ENCODE measurements at places on chromosomes 12 and 14.

DNA sequence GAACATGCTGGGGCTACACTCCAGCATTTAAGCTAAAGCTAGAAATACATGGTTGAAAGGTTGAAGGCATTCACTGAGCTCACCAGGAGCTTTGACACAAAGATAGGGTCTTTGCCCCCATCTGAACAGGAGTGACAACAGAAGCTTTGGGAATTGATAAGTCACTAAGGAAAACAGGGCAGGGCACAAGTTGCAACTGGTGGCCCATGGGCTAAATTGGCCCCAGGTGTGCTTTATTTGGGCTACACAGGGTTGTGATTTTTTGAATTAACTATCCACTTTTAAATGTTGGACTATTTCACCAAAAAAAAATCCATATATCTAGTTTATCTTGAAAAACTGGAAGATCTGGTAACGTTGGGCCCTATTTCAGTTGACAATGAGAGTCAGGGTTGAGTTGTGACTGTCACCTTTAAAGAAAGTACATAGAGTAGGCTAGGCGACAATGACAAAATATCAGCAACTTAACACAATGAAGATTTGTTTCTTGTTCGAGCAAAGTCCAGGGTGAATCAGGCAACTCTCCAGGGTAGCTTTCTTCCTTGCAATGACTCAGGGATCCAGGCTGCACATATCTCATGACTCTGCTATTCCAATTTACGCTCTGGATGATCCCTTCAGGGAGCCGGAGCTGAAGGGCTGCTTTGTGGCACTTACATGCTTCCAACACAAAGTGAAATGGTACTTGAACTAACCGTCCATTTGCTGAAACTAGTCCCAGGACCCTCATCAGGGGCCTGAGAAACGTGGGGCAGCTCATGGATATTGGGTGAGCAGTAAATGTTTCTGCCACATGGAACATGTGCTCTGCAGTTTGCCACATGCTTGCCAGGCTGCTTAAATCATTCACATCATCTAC is 13.3 kb upstream of the EIF4B start:
- DNase-seq, result no peak

DNA sequence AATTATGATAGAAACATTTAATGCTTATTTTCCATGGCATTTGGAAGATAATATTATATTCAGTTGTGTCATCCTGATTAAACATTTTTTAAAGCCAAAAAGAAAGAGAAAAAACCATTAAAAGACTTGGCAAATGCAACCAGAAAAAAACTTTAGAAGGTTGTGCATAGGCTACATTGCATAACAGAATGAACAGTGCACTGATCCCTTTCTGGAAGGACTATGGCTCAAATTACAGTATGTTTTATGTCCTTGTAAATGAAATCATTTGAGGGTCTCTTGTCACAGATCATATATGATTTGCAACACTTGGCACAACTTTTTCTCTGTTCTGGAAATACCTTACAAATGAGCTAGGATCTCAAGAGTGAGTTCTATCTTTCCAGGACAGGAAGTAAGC is 275.2 kb upstream of the FLRT2 start:
- DNase-seq, result no peak

DNA sequence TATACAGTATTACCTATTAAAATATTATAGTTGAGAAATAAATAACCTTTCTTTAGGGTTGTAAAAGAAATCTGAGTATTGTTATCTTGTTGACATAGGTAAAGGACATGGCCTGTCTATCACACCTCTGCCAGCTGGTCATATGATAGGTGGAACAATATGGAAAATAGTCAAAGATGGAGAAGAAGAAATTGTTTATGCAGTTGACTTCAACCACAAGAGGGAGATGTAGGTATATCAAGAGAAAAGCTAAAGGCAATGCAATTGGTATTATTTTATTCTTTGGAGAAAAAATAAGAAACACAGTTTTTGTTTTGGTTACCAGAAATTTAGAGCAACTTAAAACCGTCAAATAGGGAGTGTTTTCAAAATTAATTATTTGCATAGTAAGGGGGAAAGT is 13.5 kb downstream of the CPSF2 start:
- no peak for DNase-seq

- DNase-seq, result no peak
These were observed 3.1 kb upstream of the BORCS5 start for GRCh38 chr12:12353807-12354206.

GRCh38 chr12:111581434-111582132 is 17.5 kb downstream of the ATXN2 start:
- no peak for DNase-seq

DNA sequence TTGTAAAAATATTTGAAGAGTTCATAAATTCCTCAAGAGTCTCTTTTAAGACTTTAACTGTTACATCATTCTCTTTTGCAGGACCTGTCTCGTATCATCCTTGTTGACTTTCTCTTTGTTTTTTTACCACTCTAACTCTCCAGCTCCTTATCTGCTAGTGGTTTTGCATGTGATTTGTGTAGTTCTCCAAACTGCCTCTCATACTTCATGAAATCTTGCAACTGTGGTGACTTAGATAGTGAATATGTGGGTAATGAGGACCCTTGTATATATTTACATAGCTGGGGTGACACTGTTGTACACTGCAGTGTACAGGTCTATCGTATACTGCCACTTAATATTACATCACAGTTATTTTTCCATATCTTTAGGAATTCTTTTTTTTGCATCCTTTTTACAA is 40.2 kb upstream of the EMP1 start:
- no peak for DNase-seq

- DNase-seq, result no peak
These were observed 33.8 kb downstream of the MMAB start for GRCh38 chr12:109539508-109539907.

DNA sequence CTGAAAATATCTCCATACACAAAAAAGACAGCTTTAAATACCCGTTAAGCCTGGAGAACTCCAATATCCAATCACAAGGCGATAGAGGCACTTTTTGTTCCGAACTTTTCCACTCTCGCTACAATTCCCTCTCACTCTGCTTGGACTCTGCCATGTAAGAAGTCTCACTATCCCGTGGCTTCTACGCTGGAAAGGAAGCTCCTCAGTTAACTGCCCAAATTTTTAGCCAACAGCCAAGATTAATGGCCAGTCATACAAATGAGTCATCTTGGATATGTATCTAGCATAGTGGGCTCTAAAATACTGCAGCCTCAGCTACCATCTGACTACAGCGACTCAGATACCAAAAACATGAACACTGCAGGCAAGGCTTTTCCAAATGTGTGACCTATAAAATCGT is 45.5 kb upstream of the RERGL start:
- DNase-seq, result no peak

GRCh38 chr14:51396222-51396815 is 156.3 kb downstream of the TMX1 start:
- no peak for DNase-seq

DNA sequence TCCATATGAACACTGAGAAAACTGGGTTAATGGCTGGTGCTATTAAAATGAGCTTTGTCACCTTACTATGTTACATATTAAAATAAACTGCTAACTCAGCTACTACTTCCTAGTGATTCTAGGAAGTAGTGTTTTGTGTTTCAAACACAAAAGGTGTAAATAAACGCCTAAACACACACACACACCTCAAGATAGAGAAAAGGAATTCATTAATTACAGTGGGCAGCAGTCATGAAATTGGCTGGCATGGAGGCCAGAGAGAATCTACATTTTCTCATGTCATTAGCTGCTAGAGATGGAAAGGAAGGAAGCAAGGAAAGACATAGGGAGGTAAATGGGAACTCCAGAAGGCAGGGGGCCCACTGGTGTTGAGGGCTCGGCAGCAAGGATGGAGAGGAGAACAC is 787 bp upstream of the PRMT5 start:
- DNase-seq, result no peak

- DNase-seq, result no peak
These were observed 908.6 kb upstream of the MDGA2 start for GRCh38 chr14:48584031-48584430.

GRCh38 chr12:68867606-68868005 is 59.6 kb downstream of the MDM2 start:
- no peak for DNase-seq

DNA sequence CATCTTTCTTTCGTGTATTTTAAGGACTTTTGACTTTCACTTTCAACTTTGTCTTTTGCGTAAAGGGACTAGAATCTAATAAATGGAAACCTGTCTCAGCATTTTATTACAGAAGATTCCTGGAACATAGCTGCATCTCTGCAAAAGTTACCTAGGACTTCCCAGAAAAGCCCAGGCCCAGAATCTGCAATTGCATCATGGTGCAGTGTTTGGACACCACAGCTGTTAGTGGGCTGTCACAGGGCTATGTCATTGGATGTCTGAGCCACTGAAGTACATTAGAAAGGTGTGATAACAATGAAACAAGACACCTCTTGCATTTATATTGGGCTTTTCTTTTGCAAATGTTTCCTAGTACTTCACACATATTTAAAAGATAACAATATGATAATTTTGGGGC is 199.9 kb upstream of the IGF1 start:
- no peak for DNase-seq

- no peak for DNase-seq
These were observed 51.3 kb downstream of the KCNA5 start for GRCh38 chr12:5094986-5095385.

DNA sequence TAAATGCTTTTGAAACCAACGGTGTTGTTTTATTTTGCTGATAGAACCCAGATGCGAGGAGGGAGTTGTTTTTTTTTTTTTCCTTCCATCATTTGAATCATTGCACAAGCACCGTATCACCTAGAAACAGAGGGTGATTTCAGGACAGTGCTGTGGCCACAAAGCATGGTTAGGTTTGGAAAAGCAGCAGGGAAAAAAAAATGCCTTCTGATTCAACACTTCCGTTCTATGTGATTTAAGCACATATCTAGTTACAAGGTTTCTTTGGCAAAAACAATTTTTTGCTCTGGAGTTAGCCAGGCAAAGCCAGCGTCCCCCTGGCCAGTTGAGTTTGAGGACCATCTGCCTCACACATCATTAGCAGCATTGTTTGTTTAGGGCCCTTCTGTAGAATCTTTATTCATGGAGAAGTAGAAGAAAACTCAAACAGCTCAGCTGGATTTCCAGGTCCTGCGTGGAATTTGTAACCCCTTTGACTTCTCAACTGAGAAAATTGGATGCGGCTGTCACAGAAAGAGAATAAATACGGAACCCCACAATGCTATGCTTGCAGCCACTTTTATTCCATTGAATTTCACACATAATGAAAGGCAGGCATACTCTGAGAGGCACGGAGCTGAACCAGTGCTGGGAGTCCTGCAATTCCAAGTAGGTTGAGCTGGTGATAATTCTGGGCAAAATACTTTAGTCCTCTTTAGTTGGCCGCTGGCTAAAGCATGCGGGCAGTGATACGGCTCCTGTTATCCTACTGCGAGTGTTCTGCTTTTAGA is 17.0 kb upstream of the WNT5B start:
- no peak for DNase-seq

GRCh38 chr14:34628681-34629135 is 1.2 kb downstream of the SNX6 start:
- no peak for DNase-seq

DNA sequence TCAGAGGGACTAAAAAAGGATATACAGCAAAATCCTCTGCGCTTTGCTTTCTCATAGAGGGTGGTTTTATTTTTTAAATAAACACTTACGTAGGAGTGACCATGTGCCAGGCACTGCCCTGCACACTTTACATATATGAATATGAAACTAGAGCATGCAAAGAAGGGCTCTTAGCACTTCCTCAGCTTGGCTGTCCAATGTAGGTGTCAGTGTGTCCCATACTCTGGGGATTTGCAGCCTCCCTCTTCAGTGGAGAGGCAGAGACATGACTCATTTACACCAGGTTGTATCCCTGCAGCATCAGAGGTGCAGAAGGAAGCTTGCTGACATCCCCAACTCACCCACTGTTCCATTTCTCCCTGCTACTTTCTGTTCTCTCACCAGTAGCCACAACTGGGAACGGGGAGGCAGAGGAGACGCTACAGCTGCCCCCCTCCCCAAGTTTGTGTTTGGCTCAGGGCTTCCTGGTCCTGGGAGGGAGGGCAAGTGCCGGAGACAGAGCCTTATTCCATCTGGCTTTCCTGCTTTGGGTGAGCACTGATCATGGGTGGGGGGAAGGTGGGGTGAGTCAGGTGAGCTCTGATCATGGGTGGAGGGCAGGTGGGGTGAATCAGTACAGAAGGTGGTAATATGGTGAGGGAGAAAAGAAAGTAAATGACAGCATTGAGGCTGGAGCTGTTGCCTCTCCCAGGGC is 4.9 kb upstream of the KRT5 start:
- DNase-seq, result no peak

- DNase-seq, result no peak
These were observed 722 bp downstream of the FAM234B start for GRCh38 chr12:13044906-13045299.

DNA sequence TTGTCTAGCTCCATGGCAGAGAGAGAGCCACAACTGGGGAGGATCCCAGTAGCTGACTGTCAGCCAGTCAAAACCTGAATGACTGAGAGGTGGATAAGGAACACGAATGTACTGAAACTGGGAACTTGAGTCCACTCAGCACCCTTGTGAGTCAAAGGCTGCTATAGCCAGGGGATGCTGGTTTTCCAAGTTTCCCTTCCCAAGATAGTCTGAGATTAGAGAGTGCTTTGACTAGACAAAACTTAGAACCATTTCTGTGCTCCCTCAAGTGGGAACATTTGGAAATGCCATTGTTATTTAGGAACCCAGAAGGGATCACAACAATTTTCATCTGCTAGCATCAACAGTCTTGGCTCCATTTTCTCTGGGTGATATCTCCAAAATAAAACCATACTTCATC is 4.0 kb downstream of the PRKAG1 start:
- DNase-seq, result no peak

DNA sequence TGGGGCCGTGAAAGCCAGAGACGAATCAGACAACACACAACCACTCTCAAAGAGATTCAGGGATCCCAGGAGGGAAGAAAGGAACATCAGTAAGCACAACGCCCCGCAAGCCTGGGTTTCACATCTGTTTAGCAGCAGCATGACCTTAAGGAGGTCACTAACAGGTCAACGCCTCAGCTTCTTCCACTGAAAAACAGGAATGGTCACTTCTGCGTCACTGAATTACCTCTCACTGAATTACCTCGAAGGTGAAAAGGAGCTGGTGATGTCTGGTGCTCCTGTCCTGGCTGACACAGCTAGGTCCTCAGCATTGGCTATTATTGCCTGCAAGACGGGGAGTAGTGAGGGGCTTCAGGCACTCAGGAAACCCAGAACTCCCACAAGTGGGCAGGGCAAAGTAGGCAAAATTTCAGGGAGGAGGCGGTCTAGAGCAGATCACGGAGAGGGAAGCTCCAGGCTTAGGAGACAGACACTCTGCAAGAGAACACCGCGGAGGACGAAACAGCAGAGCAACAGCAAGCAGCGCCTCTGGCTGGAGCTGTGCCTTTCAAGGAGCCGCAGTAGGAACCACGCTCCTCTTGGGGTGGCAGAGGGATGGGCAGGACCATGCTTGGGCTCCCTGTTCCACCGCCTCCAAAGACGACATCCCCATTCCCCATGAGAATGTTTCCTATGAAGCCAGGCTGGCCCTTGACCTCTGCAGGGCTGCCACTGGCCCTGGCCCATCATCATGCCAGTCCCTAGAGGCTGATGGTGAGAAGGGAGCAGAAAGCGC is 108.4 kb downstream of the SINHCAF start:
- DNase-seq, result no peak

GRCh38 chr14:68020493-68020892 is 200.9 kb downstream of the RAD51B start:
- no peak for DNase-seq
